OCI-M1 (cell line): ENCODE measurements at places on chromosomes 11 and 22.

- DNase-seq = no peak
Observed at GRCh38 chr11:112856591-112856990, 104.6 kb upstream of the NCAM1 start.

DNA sequence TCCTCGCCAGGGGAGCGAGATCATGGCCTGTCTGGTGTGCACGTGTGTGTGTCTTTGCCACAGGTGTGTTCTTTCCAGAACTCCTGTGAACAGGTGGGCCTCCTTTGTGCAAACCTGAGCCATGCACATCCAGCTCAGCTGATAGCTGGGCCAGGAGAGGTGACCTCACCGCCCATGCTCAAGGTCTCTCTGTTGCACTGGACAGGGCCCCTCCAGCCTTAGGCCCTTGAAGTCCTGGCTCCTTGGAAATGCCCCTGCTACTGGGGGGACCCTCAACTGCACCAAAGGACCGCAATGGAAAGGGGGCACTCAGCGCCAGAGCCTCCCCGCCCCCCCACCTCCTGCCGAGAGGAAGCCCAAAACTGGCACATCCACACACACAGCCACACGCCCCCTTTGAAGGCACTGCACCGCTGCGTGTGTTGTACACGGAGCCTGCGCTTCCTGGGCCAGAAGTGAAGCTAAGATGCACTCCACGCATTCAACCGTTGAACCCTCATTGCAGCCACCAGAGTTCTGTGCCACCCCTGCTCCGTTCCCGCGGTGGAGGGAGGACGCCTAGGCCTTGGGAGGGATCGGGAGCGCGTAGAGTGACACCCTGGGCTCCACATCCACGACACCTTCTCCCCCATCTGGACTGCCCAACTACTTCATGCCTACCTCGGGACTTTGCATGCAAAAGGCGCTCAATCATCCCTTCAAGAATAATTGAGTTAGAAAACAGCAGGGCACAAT is 16.4 kb upstream of the IL2RB start:
- DNase-seq = no peak

- DNase-seq = peak; percentile 35
Observed at GRCh38 chr11:9092853-9093778, 1.7 kb upstream of the SCUBE2 start.

DNA sequence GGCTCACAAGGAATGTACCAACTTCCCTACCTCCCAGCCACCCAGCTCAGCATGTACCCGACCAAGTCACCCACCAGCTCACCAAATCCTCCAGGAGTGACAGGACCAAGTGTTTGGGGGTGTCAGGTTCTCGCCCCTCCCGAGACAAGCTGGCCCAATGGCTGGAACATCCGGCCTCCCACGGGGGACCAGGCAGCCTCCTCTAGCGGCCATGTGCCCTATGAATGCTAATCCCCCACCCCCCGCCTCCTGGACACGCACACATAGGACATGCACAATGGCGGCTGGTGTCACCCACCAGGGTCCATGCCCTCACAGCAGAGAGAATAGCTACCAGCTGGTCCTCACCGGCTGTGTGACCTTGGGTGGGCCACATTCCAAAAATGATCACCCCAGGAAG is 151.0 kb downstream of the MN1 start:
- DNase-seq = no peak

GRCh38 chr22:37501610-37502341 is 15.6 kb upstream of the MFNG start:
- no peak for DNase-seq

- no peak for DNase-seq
Observed at GRCh38 chr22:23827351-23827995, 11.3 kb downstream of the DERL3 start.

GRCh38 chr11:36657610-36658267 is 59.7 kb upstream of the RAG2 start:
- peak; percentile 11 for DNase-seq

DNA sequence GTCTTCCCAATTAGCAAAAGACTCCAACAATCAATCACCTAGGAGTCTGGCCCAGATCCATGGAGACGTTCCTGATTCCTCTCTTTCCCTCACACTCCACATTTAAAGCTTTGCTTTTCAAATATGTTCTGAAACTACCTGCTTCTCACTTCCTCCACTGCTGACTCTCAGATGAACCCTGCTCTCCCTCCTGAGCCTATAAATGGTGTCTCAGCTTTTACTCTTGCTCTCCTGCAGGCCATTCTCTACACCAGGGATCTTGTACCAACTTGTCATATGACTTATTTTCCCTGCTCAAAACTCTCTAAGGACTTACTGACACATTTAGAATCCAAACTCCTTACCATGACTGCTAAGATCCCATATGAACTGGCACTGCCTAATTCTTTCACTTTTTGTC is 138.4 kb upstream of the DDI1 start:
- DNase-seq = no peak

- DNase-seq = no peak
Observed at GRCh38 chr11:100994966-100995365, 134.6 kb downstream of the PGR start.

DNA sequence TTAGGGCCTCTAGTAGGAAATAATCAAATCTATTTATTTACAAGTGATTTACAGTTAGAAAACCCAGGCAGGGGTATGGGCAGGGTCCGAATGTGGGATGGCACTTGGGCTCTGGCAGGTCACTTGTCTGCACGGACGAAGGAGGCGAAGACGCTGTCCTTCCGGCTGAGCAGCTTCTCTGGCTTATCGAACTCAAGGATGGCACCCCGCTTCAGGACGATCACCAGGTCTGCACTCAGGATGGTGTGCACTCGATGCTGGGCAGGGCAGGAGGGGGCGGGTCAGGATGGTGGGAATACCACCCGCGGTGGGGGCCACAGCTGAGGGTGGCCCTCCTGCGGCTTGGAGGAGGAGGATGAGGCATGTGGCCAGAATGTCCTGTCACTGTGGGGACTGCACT is 4.4 kb upstream of the KCNJ11 start:
- DNase-seq = no peak

GRCh38 chr11:2518983-2519340 is 74.2 kb downstream of the KCNQ1 start:
- no peak for DNase-seq

- DNase-seq = no peak
Observed at GRCh38 chr11:11836676-11837231, 5.0 kb upstream of the USP47 start.

GRCh38 chr22:24536089-24536488 is 18.8 kb downstream of the GUCD1 start:
- DNase-seq = no peak

- DNase-seq = no peak
Observed at GRCh38 chr11:2272228-2272945, 2.0 kb upstream of the ASCL2 start.

DNA sequence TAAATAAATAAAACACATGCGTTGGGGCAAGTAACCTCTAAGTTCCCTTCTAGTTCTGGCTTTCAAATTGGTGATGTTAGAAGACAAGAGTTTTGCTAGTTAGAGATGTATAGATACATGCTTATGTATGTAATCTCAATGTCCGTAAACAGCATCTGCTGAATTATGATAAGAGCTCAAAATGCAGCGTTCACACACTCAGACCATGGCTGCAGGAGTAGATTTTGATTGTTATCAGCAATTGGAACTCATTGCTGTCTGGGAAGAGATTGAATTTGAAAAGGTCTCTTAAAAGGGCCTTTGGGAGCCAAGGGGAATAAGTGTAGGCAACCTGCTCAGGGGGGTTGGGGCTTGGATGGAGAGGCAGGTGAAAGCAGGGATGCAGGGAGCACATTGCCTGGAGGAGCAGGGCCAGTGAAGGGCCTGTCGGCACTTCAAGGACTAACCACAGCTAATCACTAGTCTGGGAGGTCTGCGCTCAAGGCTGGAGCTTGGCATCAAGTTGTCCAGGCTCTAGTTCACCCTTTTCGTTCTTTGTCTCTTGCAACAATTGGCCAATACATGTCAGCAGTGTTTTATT is 2.7 kb upstream of the RAG1 start:
- DNase-seq = peak; percentile 56

DNA sequence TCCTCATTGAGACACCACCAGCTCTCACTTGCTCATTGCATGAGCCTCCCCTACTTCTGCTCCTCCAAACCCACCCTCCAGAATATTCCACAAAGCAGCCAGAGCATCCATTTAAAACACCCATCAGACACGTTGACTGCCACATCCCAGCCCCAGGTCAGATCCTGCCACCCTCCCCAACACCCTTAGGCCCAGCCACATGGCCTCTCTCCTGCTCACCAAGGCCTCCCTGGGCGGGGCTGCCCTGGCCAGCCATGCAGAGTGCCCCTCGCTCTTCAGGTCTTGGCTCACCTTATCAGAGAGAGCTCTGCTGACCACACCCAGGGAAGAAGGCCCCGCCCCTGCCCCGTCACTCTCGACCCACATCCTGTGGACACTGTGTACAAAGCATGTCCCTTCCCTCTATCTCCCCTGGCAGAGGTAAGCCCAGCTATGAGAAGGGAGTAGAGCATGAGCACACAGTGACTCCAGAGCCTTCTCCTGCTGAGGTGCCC is 106.8 kb downstream of the MICAL3 start:
- DNase-seq = peak; percentile 75

- DNase-seq = no peak
Observed at GRCh38 chr11:114482114-114482513, 42.8 kb downstream of the REXO2 start.

- DNase-seq = no peak
Observed at GRCh38 chr11:8315463-8315862, 51.8 kb upstream of the LMO1 start.

DNA sequence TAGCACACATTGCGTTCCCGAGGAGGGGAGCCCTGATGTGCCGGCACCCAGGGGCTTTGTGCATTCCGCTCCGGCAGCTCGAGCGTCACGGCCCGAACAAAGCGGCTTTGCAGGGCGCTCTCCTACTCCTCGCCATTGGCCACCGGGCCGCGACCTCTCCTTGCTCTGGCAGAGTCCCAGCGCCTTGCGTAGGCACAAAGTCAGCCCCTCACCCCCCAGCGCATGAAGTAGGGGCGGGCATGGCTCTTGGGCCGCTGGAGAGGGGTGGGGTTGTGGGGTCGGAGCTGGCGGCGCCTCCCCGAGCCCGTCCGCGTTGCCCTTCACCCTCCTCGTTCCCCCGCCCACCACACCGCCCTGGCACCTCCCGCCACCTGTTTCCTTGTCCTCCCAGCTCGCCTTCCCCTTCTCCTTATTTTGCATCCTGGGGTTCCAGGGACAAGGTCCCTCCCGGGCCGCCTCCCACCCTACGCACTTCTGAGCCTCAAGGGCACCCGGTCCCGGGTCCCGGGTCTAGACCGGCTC is 753 bp upstream of the PPARA start:
- no peak for DNase-seq

DNA sequence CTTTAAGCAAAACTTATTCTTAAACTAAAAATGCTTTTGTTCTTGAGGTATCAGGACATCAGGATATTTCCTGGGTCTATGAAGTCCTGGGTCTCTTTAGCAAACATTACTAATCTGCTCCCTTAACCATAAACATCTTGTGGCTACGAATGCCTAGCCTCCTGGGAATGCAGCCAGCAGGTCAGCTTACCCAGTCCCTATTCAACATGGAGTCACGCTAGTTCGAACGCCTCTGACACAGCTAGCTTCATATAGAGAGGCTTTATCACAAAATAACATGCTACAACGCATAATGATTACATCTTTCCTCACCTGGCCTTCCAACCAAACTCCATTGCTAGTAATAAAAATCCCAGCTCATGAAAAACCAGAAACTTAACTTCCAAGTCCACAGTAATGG is 17.5 kb upstream of the FIBIN start:
- DNase-seq = no peak

- DNase-seq = no peak
Observed at GRCh38 chr11:2763984-2764383, 64.2 kb upstream of the KCNQ1OT1 start.

GRCh38 chr11:11316651-11317230 is 36.3 kb downstream of the CSNK2A3 start:
- no peak for DNase-seq

- DNase-seq = no peak
Observed at GRCh38 chr11:70073871-70074371, 4.2 kb upstream of the ANO1 start.

- DNase-seq = no peak
Observed at GRCh38 chr11:83310718-83311117, 24.6 kb upstream of the CCDC90B start.
